HS-5 (cell line): ENCODE measurements at places on chromosomes 4 and X.
A peak's percentile ranks its signal among the peaks of the same experiment; 100 is the strongest.

GRCh38 chrX:3526071-3526470 is 179.6 kb upstream of the MXRA5 start:
- no peak for DNase-seq

DNA sequence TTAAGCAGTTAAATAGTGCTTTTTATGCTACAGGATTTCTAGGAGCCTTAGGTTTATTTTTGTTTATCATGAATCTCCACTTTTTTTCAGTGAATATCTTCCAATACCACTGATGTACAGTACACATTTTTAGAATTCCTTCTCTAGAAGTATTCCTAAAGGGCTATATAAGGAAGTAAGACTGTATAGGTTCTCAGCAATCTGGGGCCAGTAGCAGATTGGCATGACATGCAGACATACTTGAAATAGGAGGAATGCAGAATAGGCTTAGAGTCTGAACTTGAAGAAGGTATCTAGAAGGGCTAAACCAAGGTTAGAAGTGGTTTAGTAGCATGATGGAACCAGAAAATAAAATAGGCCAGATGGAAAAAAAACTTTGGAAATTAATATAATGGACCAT is 29.8 kb downstream of the HEPH start:
- DNase-seq: no peak

- DNase-seq: no peak
These were observed 140.4 kb upstream of the GRID2 start for GRCh38 chr4:92163348-92163747.

DNA sequence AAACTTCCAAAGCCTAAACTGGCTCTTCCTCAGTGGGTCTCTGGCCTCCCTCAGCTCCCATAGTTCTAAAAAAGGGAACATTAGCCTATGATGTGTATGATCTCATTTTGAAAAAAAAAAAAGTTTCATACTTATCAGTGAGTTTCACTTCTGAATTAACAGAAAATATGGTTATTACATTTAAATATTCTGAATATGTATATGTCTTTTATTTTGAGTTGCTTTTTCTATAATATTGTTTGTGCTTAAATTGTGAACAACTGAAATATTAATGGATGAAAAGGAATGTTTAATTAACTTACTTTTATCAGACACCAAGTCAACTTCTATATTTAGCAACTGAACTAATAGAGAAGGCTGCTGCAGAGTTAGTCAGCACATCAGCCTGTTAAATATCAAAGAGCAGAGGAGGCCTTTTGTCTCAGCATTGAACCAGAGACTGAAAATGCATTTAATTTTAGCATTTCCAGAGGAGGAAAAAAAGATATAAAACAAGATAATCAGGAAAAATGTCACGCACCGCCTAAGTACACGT is 20.4 kb upstream of the FHL1 start:
- DNase-seq: no peak

DNA sequence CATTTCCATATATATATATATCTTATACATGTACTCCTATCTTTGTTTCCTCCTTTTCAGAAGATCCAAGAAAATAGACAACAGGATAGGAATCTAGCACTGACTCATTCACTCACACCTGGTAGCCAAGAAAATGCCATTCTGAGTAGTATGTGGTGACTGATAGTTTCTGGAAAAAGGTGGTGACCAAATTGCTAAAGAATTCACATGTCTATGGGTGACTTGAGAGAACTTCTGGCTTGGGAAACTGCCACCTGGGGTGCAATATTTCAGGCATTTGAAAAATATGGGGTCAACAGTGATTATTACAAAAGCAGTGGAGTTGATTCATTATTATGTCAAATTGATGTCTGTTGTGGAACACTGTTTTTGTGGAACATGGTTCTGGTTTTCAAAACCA is 605.1 kb downstream of the PCDH18 start:
- DNase-seq: peak; percentile 56

GRCh38 chr4:32684160-32684559 is 1964.0 kb downstream of the PCDH7 start:
- DNase-seq: no peak

DNA sequence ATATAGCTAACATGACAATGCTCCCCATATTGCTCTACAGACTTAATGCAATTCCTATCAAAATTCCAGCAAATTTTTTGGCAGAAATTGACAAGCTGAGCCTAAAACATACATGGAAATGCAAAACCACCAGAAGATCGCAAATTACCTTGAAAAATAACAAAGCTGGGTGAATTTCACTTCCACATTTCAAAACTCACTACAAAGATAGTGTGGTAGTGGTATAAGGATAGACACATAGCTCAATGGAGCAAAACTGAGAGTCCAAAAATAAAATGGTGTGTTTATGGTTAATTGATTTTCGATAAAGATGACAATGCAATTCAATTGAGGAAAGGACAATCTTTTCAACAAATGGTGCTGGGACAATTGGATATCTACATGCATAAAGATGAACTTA is 65.8 kb downstream of the SLC9A7 start:
- DNase-seq: no peak

GRCh38 chr4:75036046-75036830 is 103.3 kb downstream of the PARM1 start:
- DNase-seq: no peak
